ENCODE measurements at places on chromosomes 4 and X. TPM values are rescaled to one million over a fixed set of nuclear protein-coding genes. Genes with fewer than 3 reads are reported as not detected.

Gene TMSB15C
- total RNA-seq: 4.6 TPM

Gene ANAPC4
- 46.1 TPM for total RNA-seq

Gene GAGE10
- total RNA-seq: not detected

Gene PPP4R3C
- total RNA-seq: not detected

Gene TMEM164
- 24.3 TPM for total RNA-seq

Gene KIT
- 0.15 TPM for total RNA-seq

Gene TRIM60
- total RNA-seq: not detected

Gene AMOT
- 1.8 TPM for total RNA-seq

Gene TMPRSS11F
- total RNA-seq: not detected

Gene FIP1L1
- total RNA-seq: 83.8 TPM

Gene DACH2
- total RNA-seq: not detected

Gene SOX3
- total RNA-seq: not detected

Gene FHIP1A
- total RNA-seq: not detected

Gene FMR1
- total RNA-seq: 58.8 TPM

Gene GPRASP3
- 0.93 TPM for total RNA-seq

Gene SPANXD
- total RNA-seq: not detected

Gene HAND2
- total RNA-seq: not detected

Gene STK26
- 39.4 TPM for total RNA-seq

Gene HPGDS
- not detected for total RNA-seq

Gene CDKL2
- 0.49 TPM for total RNA-seq

Gene DNAJB14
- 57.0 TPM for total RNA-seq

Gene TLR8
- total RNA-seq: not detected

Gene TMPRSS11B
- not detected for total RNA-seq

Gene UGT2A1
- not detected for total RNA-seq

Gene SRPK3
- not detected for total RNA-seq

Gene UCP1
- total RNA-seq: not detected

Gene SSX1
- total RNA-seq: not detected

Gene NAT8L
- total RNA-seq: 5.1 TPM

Gene FAM149A
- total RNA-seq: 0.61 TPM

Gene FOXR2
- total RNA-seq: not detected

Gene BMPR1B
- total RNA-seq: not detected

Gene SPANXN4
- total RNA-seq: not detected

Gene SSX3
- total RNA-seq: not detected

Gene HTN3
- not detected for total RNA-seq
